Vagina (tissue), 2 donors: ENCODE measurements at places on chromosomes 1 and 21.

- DNase-seq, result no peak
Observed at GRCh38 chr21:34884346-34884929, 164.7 kb downstream of the RUNX1 start.

DNA sequence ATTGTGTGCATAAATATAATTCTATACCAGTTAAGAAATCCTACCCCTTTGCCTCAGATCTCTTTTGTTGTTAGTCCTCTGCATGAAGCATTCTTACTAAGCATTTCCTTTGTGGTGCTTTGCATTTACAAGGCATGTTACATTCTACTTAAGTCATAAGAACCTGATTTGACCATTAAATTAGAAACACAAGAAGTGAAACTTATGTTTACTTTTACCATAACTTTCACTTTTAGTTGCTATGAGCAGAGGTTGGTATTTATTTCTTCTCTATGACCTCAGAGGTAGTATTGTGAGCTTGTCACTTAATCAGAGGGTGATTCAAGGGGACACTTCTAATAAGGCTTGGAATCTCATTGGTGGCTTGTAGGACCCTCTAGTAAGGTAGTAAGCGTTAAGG is 9.0 kb downstream of the FAM20B start:
- no peak for DNase-seq

GRCh38 chr1:27656157-27656893 is 15.7 kb downstream of the IFI6 start:
- DNase-seq, result no peak

DNA sequence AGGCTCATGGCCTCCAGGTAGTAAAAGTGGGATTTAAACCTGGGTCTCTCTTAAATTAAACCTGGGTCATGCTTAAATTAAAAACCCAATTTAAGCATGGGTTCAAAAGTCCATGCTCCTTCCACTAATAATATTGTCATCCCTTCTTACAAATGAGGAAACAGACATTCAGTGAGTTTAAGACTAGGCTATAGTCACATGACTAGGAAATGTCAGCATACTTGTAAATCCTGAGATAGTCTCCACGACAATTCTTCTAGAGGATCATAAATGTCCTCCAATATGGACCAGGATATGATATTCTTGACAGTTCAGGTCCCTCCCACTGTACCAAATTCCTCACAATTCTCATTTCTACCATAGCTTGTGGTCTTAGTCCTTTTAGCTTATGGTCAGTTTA is 10.5 kb upstream of the IGFN1 start:
- DNase-seq, result no peak

DNA sequence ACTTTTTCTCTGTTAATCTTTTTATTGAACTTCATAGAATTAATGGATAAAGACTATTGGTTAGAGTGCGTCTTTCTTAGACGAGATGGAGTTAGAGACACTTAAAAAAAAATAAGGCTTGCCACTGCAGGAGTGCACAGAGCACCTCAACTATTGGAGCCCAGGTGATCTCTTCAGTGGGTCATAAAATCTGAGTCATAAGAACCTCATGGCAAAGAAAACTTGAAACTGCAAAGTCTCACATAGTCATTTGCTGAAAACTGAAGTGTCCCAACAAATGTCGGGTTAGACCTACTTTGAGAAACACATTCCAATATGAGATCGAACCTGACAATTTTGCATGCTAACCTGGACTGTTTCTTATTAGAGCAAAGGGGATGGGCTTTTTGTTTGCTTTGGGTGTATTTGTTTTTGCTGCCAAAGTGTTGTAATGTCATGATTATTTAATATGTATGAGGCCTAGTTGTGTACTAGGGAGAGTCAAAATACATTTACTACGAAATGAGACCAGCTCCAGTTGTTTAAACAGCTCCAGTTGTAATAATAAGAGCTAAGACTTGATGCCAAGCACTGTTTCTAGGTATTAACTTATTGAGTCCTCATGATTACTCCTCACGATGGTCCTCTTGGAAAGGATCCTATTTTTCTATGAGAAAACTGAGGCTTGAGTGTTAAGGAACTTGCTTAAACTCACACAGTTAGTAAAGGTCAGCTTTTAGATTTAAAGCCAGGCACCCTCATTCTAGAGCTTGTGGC is 65.1 kb downstream of the DDR2 start:
- no peak for DNase-seq

DNA sequence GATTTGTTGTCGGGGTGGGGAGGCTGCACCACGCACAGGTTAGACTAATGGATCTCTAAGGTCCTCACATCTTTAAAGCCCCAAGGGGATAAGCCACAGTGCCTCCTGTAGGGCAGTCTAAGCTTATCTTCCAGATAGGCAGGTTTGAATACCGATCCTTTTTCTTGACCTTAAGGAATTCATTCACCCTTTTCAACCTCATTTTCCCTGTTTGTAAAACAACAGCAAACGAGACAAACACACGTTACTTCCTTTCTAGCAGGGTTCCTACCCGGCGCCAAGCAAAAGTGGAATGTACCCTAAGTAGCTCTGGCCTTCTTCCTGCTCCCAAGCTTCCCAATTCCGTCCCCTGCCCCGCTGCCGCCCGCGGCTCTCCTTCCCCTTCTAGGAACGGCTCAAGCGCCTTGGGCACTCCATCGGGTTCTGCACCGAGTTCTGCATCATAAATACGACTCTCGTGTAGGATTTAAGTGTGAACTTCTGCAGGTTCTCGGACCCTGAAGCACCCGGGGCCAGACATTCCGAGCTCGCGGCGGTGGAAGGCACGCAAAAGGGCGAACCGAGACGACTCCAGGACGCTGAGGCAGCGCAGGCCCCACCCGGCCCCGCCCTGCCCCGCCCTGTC is 548 bp upstream of the CDC20 start:
- DNase-seq, result no peak

GRCh38 chr1:63643517-63643916 is 50.3 kb downstream of the PGM1 start:
- DNase-seq, result no peak
